Parietal lobe (tissue), 2 donors: ENCODE measurements at places on chromosomes 3 and 15. TPM values are rescaled to one million over a fixed set of nuclear protein-coding genes. Genes with fewer than 3 reads are reported as not detected.

SLC28A1 gene
- total RNA-seq: not detected

FETUB gene
- not detected for total RNA-seq

GOLGA8N gene
- 3.1 TPM for total RNA-seq

CCDC39 gene
- total RNA-seq: 0.63 TPM

GALK2 gene
- 80.8 TPM for total RNA-seq

C3orf49 gene
- not detected for total RNA-seq

ZNF502 gene
- 14.1 TPM for total RNA-seq

PTH1R gene
- total RNA-seq: 1.6 TPM

GHSR gene
- total RNA-seq: not detected

FAM81A gene
- 58.2 TPM for total RNA-seq

SYNM gene
- total RNA-seq: 6.3 TPM

TNFSF10 gene
- 2.2 TPM for total RNA-seq

HRG gene
- total RNA-seq: not detected

ST3GAL6 gene
- 25.7 TPM for total RNA-seq

IL5RA gene
- total RNA-seq: 1.3 TPM

CLCN2 gene
- 15.0 TPM for total RNA-seq

DCP1A gene
- 23.8 TPM for total RNA-seq

CLDN16 gene
- total RNA-seq: 0.63 TPM

CHDH gene
- 1.3 TPM for total RNA-seq

PCYT1A gene
- total RNA-seq: 36.6 TPM
